Fibroblast of upper back skin (primary cell): ENCODE measurements at places on chromosomes 4 and X.

GRCh38 chr4:164779080-164779479 lies 25.1 kb downstream of the SMIM31 start:
- DNase-seq = no peak

DNA sequence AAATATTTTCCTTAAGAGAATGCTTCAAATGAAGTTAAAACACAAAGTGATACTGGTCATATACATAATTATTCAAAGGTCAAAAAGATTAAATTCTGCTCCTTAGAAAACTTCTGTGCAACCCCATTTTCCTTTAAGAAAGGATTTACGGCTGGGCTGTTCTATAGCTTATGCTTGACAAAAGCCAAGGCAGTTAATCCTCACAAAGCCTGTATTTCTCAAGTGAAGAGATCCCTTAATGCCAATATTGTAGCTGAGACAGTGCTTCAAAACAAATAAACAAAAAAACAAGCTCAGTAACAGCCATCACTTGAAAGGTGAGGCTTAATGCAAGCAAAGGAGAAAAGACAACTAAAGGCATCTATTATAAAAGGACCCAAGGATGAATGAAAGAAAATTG lies 42.5 kb downstream of the BTC start:
- no peak for DNase-seq

GRCh38 chr4:21001490-21001889 lies 301.2 kb downstream of the PACRGL start:
- DNase-seq = no peak

DNA sequence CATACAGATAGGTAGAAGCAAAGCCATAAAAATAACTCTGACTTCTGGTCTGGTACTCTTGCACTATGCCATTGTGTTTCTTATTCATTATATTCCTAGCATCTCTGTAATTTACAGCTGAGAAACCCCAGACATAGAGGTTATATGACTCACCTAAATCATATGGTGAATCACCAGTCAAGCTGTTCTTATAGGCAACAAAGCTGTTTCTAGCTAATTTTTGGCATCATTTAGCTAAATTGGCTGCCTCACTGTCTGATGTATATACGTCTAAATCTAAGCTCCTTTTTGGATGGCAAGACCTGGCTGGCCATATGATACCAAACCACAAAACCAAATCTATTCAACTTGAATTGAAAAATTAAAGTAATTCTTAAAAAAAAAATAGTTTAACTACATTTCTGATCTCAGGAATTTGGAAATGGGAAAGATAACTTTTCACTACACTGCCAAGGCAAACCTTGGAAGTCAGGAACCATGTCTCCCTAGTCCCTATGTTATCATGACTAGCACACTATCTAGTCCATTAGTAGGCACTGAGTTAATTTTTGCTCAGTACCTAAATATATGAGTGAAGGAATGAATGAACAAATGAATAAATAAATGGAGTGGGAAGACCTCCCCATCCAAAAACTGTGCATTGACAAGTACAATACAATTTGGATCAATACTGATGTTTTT lies 41.3 kb upstream of the STAG2 start:
- peak; percentile 94 for DNase-seq

DNA sequence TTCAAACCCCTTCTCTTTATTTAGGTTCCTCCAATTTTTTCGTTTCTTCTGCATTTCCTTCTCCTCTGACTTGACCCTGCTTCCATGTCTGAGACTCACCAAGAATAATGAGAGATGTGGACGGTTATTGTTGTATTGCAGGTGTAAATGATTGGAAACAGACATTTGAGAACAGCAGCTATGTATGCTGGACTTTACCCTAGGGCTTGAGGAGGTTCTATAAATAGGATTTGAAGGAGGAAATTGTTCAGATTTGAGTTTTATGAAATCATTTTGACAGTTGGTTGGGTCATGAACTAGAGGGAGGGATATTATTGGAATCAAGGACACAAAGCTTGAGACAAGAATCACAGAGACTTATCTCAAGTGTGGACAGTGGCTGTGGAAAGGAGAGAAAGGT lies 614.6 kb upstream of the CPEB2 start:
- no peak for DNase-seq

DNA sequence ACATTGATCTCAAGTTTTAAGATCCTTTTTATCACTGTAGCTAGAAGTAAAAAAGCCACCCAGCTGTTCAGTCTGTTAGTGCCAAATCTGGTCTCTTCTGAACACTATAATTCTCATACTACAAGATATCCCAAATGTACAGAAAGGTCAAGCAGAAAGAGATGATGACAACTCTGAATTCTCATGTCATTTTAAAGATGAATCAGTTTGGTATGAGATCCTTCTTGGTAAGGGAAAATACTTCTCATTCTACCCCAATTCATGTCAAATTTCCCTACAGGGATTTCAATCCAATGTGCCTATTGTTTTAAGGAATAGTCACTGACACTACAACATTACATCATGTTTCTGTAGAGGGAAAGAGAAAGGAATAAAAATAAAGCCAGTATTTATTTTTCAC lies 184.5 kb downstream of the CPEB2 start:
- DNase-seq = no peak

DNA sequence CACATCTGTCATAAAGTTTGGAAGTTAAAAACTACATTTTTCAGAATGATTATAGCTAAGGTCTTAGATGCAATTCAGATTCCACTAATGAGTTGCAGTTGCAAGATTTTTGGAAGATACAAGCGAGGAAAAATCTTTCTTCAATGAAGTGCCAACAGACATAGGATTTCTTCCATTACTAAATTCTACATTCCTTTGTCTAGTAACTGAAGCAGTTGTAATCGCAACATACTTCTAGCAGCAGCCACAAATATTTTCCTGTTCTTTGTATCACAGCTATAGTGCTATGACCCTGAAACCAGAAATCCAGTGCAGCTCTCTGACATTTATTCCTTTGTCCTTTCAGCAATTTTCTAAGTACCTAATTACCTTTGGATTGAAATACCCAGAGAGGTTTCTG lies 225.2 kb upstream of the SLIT2 start:
- peak; percentile 83 for DNase-seq

DNA sequence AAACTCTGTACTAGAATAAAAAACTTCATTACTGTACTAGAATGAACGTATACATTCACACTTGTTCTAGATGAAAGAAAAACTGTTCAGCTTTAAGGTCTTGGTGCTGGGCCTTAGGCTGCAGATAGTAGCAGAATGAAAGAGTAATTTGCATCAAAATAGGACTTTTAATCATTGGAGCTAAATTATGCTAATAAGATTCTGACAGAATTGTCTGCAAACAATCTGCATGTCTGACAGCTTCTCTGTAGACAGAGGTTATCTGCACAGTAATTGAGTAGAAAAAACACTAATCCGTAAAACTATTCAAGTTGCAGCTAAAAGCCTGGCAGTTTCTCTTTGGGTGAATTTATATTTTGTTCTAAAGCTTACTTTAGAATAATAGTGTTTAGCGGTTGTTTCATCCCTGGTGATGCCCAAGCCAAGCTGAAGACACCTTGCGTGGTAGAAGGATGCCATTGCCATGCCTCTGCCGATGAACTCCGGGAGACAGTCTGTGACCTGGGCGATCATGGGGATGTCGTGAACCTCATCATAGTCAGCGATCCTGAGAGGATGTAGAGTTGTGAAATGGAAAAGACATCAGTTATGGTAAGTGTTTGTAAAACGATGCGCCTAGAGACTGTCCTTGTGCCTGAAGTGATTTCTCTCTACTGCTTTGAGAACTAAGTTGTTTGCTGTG lies 25.3 kb downstream of the LRP2BP start:
- no peak for DNase-seq

DNA sequence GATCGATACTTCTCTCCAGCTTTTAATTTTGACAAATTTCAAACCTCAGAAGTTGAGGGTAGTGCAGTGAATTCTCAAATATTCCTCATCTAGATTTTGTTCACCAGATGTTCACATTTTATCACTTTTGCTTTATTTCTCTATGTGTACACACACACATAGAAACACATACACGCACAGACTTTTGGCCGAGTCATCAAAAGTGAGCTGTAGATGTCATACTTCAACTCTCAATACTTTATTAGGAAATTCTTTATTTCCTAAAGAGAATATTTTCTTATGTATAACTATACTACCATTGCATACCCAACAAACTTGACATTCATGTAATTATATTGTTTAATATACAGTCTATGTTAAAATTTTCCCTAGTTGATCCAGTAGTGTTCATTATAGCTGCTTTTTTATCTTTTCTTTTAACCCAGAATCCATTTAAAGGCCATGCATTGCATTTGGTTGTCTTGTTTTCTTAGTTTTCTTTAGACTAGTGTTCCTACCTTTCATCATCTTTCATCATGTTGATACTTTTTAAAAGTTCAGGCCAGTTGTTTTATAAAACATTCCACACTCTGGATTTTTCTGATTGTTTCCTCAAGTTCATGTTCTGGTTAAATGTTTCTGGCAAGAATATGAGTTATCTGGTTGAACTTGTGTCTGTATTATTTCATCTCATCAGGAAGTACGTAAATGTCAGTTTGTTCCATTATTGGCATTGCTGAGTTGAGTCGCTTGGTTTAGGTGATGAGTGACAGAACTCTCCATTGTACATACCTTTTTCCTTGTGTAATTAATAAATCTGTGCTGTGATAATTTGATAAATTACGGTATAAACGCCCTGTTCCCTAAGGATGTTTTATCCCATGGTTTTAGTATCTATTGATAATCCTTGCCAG lies 94.1 kb upstream of the TLR2 start:
- peak; percentile 29 for DNase-seq

DNA sequence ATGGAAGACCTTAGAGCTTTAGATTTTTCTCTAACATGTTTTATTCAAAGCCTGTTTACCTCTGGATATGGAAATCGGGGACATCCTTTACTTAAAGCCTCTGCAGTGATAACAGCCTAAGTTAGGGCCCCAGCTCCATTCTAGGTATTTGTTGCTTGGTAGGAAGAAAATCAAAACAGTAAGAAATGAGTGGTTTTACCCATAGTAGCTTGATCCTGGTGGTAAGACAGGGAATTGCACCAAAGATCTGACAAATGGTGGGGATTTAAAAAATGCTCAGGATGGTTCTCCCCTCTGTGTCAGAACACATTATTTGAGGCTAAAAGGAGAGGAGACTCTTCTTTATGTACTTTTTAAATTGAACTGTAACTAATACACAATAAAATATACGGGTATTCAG lies 52.4 kb downstream of the AFF2 start:
- no peak for DNase-seq

DNA sequence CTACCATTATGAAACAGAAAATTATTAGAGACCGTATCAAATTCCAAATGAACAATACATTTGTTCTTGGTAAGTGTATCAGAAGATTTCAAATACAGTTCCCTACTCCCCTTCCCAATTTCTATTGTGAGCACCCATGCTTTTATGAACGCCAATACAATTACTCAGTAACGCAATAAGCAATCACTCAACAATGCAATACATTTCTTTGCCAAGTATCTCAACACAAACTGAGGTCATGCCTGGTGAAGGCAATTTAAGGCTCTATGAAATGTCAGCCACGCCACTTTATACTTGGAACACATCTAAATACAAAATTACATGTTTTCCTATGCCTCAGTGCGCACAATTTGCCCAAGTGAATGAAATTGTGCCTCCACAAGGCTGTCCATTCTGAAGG lies 712 bp downstream of the PNPLA4 start:
- DNase-seq = peak; percentile 11

GRCh38 chr4:1403591-1404572 lies 2.4 kb downstream of the NKX1-1 start:
- no peak for DNase-seq

DNA sequence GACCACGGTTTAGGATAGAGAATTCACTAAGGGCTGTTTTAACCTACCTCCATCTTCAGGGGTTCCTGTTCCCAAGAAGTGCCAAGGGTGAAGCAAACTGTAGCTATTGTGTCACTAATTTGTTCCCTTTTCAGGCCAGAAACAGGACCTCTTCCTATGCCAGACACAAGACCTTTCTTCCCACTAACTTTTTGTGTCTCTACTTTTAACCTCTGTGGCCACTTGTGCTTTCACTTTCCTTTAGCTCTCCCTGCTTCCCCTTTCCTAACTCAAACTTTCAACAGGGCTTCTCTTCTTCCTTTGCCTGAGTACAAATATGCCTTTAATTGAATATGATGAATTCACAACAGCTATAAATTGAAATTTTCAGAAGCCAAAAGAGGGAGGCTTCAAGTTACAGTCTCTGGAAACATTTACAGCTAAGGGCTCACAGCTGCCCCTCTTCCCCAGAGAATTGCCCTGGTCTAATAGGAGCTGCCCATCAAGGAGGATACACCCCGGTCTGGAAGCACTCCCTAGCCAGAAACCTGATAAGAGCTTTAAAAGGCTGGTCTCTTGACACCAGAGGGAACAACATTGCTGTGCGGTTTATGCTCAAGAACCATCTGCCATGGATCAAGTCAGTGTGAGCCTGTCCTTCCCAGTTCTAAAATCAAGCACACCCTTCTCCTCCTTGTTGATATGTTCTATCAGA lies 61.7 kb upstream of the PLS3 start:
- no peak for DNase-seq

DNA sequence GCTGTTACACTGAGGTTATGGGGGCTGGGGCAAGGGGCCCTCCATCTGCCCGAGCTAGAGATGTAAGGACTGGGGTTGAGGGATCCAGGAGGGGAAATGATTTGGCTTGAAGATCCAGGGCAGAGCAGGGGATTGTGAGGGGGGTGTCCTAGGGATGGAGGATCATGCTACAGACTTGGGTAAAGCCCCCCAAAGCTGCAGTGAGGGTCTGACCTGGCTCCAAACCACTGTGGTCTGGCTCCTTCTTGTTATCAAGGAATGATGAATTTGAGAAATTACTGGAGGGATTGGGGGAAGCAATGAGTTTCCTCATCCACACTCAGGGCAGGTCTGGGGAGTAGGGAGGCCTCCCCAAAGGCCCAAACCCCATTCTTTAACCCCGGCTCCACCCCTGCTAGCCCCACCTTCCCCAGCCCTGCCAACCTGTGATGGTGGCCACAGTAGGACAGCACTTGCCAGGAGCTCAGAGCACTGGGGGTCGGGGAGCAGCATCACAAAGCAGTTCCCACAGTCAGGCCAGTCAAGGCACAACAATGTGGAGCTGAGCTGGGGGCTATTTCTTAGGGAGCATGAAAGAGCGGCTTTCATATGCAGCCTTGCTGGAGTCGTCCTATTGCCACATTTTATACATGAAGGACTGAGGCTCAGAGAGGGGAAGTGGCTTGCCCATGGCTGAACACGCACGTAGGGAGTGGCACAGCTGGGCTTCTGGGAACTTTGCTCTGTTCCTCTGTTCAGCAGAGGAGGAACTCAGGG lies 165.5 kb downstream of the EFNB1 start:
- DNase-seq = no peak

DNA sequence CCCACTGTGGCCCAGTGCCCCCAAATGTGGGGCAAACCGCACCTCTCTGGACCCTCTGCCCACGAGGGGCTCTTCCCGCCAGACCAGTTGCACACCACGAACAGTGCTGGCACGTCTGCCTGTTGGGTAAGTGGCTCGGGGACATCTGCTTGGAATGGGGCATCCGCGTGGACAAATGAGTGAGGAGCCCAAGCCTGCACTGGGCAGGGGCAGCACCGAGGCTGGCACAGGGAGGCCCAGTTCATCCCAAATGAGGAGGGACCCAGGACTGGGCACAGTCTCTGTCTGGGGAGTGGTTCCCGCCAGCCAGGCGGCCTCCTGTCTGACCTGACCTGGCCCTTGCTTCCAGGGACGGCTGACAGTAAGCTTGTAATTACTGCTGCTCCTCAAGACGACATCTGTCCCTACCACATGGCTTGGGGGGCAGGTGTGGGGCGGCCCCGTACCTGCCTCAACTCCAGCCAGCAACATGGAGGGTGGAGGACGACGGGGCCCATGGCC lies 3.2 kb downstream of the SPON2 start:
- no peak for DNase-seq
